Ammon's horn (tissue), 1 donor: ENCODE measurements at places on chromosomes 5 and 9.

DNA sequence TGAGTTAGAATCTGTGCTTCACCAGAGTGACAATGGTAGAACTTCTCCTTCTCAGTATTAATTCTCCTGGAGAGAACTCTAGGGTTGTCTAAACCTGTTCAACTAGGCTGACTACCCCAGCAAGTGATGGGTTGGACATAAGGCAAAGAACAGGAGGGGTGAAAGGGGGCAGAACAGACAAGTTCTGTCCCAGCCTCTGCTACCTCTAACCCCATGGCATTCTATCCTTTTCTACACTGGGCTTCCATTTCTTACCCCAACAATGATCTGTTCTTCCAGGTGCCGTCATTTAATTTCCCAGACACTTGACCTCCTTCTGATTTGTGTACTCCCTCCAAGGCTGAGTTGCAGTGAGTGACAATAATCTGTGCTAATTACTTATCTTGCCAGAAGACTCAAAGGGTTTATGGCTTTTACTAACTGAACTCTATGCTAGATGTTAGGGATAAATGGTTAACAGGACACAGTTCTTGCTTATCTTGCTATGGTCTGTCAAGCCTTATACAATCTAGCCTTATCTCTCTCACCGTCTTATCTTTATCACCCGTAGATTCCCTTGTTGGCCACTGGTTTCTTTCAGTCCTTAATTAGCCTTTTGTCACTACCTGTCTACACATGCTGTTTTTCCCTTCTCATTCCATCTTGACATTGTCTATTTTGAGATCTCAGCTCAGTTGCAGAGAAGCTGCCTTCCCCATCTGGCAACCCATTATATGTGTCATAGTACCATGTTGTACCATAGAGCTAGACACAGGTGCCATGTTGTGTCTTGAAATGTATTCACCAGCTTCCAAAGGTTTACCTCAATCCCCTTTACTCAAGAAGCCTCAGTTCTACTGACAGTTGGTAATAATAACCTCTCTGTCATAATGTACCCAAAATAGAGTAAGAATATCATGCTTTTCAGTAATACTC lies 10.0 kb upstream of the MATR3 start:
- DNase-seq = no peak

- no peak for DNase-seq
Observed at GRCh38 chr5:132876020-132876759, 2.7 kb downstream of the LEAP2 start.

- no peak for DNase-seq
Observed at GRCh38 chr5:96207420-96207819, 225.6 kb downstream of the PCSK1 start.

GRCh38 chr5:77095189-77095588 lies 8.1 kb upstream of the ZBED3 start:
- peak; percentile 62 for DNase-seq

- no peak for DNase-seq
Observed at GRCh38 chr5:878125-878524, 14.5 kb downstream of the BRD9 start.

GRCh38 chr5:146243247-146243646 lies 39.8 kb downstream of the RBM27 start:
- DNase-seq = no peak

- no peak for DNase-seq
Observed at GRCh38 chr9:137832191-137832700, 45.3 kb upstream of the CACNA1B start.

DNA sequence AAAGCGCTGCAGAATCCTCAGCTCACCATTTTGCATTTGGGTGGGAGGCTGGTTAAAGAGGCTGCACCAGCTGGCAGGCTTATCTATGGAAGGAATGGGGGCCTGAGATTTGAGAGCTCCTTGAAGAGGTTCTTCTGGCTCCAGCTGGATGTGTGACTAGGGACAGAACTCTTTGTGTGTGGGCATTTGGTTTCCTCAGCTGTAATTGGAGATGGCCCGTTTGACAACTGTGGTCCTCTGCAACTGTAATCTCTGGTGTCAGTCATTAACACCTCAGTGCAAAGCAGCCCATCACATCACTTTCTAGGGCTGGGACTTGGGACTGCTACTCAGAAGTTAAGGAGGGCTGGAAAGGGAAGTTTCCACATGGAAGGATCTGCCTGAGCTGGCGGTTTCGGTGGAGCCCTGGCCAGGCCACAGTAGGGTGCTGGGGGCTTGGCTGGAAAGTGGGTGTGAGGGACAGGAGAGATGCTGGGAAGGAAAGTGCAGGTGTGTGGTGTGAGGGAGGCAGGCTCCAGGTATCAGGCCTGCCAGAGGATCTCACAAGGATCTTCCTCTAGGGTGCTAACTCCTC lies 193.8 kb downstream of the GADD45G start:
- DNase-seq = no peak

DNA sequence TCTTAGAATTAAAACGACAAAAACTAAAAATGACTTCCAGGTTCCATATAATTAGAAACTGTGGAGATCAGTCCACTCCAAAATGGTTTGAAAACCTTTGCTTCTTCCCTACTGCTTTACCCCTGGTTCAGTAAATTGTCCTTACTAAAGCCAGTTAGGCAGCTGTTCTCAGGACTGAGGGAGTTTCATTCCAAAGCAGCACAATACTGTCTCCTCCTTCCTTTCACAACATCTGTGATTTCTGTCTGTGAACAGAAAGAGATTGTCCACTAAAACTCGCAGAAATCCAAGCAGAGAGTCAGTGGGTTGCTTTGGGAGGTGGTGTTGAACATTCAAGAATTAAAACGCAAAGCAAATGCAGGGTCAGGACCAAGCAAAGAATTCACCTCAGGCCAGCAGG lies 740.8 kb upstream of the ZNF608 start:
- peak; percentile 60 for DNase-seq

GRCh38 chr9:95286151-95286550 lies 31.4 kb downstream of the FANCC start:
- DNase-seq = no peak

GRCh38 chr9:94706922-94707321 lies 19.6 kb upstream of the AOPEP start:
- DNase-seq = no peak

- no peak for DNase-seq
Observed at GRCh38 chr5:56861893-56862485, 46.6 kb downstream of the MAP3K1 start.

DNA sequence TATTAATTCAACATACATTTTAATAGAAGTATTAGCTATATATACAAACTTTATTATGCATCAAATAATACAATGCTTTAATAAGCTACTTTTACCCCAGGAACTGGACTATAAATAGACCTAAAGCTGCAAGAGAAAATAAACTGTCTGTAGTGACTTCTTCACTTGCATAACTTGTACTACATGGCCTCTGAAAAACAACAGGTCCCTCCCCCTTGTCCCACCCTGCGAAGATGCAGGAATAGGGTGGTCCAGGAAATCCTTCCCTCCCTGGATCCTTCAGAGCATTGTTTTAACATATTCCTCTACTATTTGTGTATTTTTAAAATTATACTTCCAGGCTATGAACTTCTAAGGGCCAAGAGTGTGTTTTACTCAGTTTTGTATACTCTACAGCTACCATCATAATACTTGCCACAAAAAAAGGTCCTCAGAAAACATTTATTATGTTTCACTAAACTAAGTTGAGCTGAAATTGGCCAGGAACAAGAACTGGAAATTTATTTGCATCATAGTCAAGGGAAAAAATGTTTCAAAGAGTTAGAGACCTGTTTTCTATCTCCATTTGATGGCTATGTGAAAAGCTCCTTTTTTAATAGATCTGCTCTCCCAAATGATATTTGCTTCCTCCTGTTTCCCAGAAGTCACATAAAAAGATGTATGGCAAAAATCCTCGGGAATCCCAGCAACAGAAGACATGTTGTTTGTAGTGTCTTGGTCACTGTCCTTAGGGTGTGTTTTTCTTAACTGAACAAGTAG lies 15.2 kb upstream of the SELENOP start:
- no peak for DNase-seq

GRCh38 chr5:55188656-55189540 lies 15.9 kb upstream of the CDC20B start:
- DNase-seq = no peak

GRCh38 chr5:151002250-151002649 lies 18.1 kb upstream of the GPX3 start:
- peak; percentile 50 for DNase-seq

DNA sequence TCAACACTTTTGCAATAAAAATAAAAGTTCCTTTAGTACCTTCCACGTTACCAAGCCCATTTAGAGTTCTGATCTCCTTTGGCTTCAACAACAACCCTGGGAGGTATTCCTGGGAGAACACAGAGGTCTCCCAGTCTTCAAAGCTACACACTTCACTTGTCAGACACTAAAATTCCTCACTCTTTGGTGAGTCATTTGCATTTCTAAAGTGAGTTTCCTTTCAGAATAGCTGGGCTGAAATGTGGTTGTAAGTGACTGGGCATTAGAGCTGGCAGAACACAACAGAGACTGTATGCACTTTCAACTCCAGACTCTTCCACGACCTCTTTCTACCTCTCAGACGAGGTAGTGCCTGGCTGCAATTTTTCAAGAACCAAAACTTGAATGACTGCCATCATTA lies 11.5 kb upstream of the F2RL1 start:
- DNase-seq = peak; percentile 12

- DNase-seq = no peak
Observed at GRCh38 chr9:98097836-98098235, 21.2 kb downstream of the TRIM14 start.

DNA sequence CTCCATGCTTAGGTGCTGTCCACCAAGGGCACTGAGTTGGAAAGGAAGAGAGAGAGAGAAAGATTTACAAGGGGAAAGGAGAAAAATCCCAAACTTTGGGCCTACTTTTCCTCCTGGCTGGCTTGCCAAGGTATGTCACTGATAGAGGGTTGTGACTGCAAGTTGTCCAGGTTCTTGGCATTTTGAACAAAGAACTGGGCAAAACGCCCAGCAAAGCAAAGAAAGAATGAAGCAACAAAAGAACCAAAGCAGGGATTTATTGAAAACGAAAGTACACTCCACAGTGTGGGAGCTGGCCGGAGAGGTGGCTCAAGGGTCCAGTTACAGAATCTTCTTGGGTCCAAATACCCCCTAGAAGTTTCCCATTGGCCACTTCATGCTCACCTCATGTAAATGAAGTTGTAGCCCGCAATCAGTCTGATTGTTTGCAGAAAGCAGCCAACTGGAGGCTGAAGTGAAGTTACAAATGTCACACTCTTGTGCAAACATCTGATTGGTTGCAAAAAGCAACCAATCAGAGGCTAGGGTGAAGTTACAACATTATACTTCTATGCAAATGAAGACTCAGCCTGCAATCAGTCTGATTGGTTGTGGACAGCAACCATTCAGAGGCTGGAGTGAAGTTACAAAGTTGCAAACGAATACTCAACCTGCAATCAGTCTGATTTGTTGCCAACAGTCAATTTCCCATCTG lies 263.5 kb downstream of the YTHDC2 start:
- peak; percentile 7 for DNase-seq

DNA sequence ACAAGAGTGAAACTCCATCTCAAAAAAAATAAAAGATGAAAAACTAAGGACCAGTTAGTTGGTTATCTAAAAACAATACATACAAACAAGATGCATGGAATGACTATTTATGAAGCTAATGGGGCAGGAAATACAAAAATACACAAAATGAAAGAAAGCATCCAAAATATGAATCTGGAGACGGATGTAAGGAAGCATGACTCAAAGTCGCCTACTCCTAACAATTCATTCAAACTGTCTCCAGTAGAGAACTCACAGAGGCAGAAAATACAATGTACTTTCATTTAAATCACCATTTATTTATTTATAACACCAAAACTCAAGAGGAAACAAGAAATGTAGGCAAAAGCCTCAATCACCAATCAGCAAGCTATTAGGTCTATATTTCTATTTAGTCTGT lies 68.4 kb downstream of the SCAI start:
- DNase-seq = peak; percentile 20
